ENCODE measurements at places on chromosomes 4 and X.

DNA sequence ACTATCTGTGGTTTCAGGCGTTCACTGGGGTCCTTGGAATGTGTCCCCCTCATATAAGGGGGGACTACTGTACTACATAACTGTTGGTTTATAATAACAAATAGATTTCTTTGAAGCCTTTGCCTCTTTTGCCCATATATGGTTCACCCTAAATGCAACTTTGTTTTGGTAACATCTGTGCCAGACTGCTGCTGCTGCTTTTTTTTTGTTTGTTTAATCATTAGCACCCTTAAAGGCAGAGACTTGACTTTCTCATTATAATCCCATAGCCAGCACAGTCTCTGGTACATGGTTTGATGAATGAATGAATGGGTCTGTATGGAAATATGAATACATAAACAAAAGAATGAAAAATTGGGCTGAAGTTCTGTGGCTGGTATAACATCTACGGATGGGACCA is 80.2 kb upstream of the LHFPL1 start:
- DNase-seq, result no peak

- no peak for DNase-seq
These were observed 19.1 kb upstream of the HSFX4 start for GRCh38 chrX:149910178-149910695.

GRCh38 chr4:155265113-155265512 is 56.7 kb downstream of the NPY2R start:
- no peak for DNase-seq

GRCh38 chrX:119045884-119046283 is 26.9 kb upstream of the CT47C1 start:
- DNase-seq, result no peak

DNA sequence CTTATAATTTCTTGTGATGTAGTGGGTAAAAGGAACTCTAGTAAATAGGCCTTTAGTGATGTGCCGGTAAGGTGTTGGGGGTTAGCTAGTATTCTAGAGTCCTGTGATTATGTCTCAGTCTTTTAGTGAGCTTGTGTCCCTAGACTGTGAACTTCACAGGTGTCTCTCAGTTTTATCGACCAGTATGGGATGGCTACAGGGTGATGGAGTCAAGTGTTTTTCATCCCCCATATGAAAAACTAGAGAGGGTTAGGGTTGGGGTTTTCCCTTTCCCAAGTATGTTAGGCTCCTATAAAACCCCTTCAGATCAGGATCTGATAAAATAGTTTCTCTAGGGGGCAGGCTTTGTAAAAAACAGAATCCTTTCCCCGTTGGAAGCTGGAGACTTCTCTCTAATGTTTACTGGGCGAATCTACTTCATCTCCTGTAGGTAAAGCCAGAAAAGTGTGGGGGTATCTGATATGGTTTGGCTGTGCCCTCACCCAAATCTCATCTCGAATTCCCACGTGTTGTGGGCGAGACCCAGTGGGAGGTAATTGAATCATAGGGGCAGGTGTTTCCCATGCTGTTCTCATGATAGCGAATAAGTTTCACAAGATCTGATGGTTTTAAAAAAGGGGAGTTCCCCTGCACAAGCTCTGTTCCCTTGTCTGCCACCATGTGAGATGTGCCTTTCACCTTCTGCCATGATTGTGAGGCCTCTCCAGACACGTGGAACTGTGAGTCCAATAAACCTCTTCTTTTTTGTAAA is 120.8 kb downstream of the DTHD1 start:
- DNase-seq, result no peak

DNA sequence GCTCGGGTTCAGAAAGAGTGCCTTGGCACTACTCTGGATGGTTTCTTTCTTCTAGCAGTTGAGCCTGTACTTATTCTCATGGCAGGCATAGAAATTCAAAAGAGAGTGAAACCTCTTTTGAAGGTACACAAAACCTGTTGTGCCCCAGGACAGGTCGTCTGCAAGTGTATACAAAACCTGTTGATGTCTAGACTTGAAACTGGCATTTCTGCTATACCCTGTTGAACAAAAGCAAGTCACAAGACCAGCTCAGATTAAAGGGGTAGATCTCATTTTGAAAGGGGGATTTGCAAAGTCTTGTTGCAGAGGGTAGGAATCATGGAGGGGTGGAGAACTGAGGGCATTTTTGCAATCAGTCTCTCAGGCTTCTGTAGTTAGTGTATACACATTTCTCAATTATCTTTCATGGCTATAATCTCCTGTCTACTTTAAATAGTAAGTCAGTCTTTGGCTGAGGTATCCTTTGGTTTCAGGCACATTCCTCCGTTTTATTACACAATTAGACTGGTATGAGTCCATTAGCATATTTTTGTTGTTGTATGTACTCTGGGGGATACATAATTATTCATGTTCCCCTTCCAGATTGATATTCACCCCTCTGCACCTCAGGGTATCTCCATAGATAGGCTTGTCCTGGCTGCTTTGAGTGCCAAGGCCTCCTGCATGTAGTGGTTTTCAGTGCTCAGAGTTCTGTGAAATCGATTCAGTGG is 251.4 kb downstream of the DTHD1 start:
- no peak for DNase-seq

DNA sequence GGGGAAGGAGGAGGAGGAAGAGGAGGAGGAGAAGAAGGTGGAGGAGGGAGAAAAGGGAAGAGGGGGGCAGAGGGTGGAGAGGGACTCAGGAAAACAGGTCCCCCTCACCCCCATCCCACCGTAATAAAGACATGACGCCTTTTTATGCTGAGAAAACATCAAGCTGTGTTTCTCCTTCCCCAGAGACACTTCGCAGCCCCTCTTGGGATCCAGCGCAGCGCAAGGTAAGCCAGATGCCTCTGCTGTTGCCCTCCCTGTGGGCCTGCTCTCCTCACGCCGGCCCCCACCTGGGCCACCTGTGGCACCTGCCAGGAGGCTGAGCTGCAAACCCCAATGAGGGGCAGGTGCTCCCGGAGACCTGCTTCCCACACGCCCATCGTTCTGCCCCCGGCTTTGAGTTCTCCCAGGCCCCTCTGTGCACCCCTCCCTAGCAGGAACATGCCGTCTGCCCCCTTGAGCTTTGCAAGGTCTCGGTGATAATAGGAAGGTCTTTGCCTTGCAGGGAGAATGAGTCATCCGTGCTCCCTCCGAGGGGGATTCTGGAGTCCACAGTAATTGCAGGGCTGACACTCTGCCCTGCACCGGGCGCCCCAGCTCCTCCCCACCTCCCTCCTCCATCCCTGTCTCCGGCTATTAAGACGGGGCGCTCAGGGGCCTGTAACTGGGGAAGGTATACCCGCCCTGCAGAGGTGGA is 45.3 kb upstream of the SHOX start:
- DNase-seq, result no peak

DNA sequence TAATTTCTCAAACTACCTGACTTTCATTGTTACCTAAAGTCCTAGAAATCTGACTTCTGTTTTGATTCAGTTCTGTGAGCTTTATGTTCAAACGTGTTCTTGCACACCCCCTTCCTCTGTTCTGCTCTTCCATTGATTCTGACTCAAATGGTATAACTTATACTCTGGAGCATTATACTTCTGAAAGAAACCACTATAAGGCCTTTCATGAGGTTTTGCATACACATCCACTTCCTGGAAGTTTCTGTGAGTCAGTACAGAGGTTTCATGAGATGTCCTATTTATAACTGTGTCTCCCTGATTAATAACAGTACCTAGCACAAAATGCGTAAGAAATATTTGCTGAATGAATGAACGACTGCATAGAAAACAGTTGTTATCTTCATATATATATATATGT is 540.2 kb upstream of the CT83 start:
- no peak for DNase-seq

- DNase-seq, result no peak
These were observed 204.8 kb downstream of the TRAM1L1 start for GRCh38 chr4:116880625-116881024.

- DNase-seq, result peak; percentile 73
These were observed 5.5 kb downstream of the TMEM131L start for GRCh38 chr4:153471698-153472093.

DNA sequence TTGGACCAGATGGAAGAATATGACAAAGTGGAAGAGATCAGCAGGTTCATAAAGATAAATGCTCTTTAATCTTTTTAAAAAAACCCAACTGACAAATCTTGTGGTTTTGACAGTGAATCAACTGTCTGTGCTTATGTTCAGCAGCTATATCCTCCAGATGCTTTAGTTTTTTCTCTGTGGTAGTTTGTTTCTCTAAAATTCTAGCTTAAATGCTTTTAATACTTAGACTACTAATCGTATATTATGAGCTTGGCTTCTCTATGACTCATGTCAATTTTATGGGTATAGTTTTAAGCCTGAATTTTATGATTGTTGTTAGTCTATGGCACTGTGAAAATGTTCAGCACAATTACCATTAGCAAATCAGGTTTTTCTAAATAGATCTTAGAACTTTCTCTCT is 12.9 kb downstream of the HHIP start:
- no peak for DNase-seq

- no peak for DNase-seq
These were observed 344.7 kb downstream of the PABPC4L start for GRCh38 chr4:133856731-133857355.

GRCh38 chr4:13876131-13876530 is 248.6 kb upstream of the BOD1L1 start:
- no peak for DNase-seq

GRCh38 chrX:71650333-71650969 is 16.9 kb upstream of the LOC101059915 start:
- DNase-seq, result peak; percentile 49

- no peak for DNase-seq
These were observed 9.6 kb upstream of the NDUFC1 start for GRCh38 chr4:139311909-139312308.

DNA sequence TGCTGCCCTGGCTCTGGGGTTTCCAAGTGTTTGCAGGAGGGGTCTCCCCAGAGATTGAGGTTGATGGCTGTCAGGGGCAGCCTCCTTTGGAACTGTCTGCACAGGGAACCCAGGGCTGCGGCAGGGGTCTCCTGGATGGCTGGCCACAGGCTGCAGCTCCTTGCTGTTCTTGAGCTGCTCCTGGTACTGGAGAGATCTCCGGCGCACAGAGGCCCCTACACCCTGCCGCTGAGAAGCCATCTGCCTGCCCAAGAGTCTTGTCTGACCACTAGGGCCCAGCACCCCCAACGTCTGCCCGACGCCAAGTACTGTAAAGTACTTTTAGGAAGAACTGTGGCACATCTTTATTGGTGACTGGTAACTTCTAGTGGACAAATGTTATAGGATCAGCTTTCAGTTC is 13.5 kb downstream of the STIM2 start:
- DNase-seq, result no peak

GRCh38 chrX:57044245-57044644 is 48.9 kb upstream of the SPIN3 start:
- DNase-seq, result no peak

GRCh38 chr4:127484117-127484516 is 148.6 kb upstream of the INTU start:
- no peak for DNase-seq

- DNase-seq, result peak; percentile 24
These were observed 507 bp downstream of the LIN54 start for GRCh38 chr4:83010111-83010521.

- peak; percentile 4 for DNase-seq
These were observed 24.8 kb upstream of the EOLA2 start for GRCh38 chrX:149962859-149963757.

- no peak for DNase-seq
These were observed 56.0 kb upstream of the DHX15 start for GRCh38 chr4:24640366-24640765.

DNA sequence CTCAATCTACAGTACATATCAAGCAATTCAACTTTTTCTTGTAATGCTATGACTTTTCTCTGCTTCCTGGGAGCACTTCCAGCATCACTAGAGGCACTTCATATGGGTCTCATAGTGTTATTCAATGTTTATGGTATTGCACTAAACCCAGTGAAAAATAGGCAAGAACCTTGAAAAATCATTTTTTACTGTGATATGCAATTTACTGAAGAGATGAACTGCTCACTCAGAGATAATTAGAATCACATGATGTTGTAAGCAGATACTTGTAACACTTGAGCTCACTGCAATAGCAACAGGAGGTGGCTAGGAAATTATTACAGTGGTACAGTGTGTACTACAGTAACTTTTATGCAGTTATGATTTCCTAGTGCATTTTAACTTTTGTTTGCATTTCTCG is 93.3 kb downstream of the RASGEF1B start:
- no peak for DNase-seq

GRCh38 chr4:107312366-107312765 is 276.3 kb upstream of the DKK2 start:
- no peak for DNase-seq

GRCh38 chrX:116618546-116618945 is 155.8 kb upstream of the CT83 start:
- no peak for DNase-seq

DNA sequence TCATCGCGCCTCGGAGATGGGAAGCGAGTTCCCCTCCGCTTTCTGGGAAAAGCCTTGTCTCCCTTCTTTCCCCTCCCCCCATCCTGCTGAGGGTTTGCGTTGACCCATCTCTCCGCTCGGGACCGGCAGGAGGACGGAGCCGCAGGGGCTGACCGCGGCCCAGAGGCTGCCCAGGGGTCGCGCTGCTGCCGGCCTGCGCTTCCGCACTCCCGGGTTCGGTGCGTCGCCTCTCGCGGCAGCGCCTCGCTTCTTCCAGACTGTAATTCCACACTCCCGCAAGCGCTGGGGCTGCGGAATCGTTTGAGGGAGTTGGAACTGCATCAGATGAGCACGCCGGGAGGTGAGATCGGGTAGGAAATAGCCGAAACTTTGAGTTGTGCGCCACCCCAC is 88.3 kb downstream of the BCOR start:
- DNase-seq, result no peak

DNA sequence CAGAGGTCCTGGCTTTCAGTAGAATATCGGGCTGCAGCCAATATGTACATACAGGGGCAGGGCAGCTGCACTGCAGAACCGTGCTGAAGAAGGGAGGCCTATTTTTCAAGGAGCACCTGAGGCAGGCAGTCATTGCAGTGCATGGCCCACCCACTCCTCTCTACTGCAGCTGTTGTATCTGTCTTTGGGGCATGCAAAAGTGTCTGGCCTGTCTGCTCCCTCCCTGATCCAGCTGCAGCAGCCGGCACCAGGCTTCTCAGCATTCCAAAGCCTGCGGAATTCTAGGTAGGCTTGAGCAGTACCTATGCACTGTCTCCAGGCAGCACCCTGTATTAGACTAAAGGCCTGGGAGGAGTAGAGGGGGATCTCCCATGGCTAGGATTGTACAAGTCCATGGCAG is 415.2 kb upstream of the MAGEB16 start:
- DNase-seq, result no peak
